ENCODE measurements at places on chromosomes 3 and 15. TPM values are rescaled to one million over a fixed set of nuclear protein-coding genes. Genes with fewer than 3 reads are reported as not detected.

The FAM43A gene
- total RNA-seq = 33.9 TPM

The MEGF11 gene
- not detected for total RNA-seq

The CCR9 gene
- total RNA-seq = not detected

The ADCY5 gene
- 1.9 TPM for total RNA-seq

The ECT2 gene
- total RNA-seq = 7.6 TPM

The FES gene
- total RNA-seq = 34.7 TPM

The PRR20G gene
- not detected for total RNA-seq

The BNC1 gene
- total RNA-seq = 0.94 TPM

The TEX55 gene
- total RNA-seq = not detected

The NANOGP8 gene
- 2.0 TPM for total RNA-seq

The RYR3 gene
- total RNA-seq = 0.34 TPM

The CD47 gene
- 158 TPM for total RNA-seq

The RETNLB gene
- not detected for total RNA-seq

The CCDC39 gene
- not detected for total RNA-seq

The CCK gene
- total RNA-seq = not detected

The SLC30A4 gene
- total RNA-seq = 12.9 TPM

The DGKG gene
- total RNA-seq = 14.5 TPM

The C3orf20 gene
- total RNA-seq = 0.29 TPM

The ZKSCAN7 gene
- total RNA-seq = 9.4 TPM

The AP4E1 gene
- 9.3 TPM for total RNA-seq

The SPTSSB gene
- total RNA-seq = not detected

The ZNF621 gene
- total RNA-seq = 22.2 TPM

The ECE2 gene
- not detected for total RNA-seq

The MAGEL2 gene
- total RNA-seq = 0.29 TPM

The COL6A5 gene
- not detected for total RNA-seq

The CADPS gene
- 9.5 TPM for total RNA-seq

The GPR15 gene
- total RNA-seq = not detected

The CPEB1 gene
- total RNA-seq = 4.9 TPM

The TNK2 gene
- 12.5 TPM for total RNA-seq

The SERPINI2 gene
- not detected for total RNA-seq

The FBXW12 gene
- total RNA-seq = not detected

The TM4SF18 gene
- 26.5 TPM for total RNA-seq

The C3orf62 gene
- 4.3 TPM for total RNA-seq

The TRIM71 gene
- 0.15 TPM for total RNA-seq

The CCDC13 gene
- 4.0 TPM for total RNA-seq

The SPINK8 gene
- total RNA-seq = not detected

The TBC1D23 gene
- 104 TPM for total RNA-seq

The EPM2AIP1 gene
- 37.2 TPM for total RNA-seq

The C15orf61 gene
- total RNA-seq = 8.5 TPM

The UPK1B gene
- not detected for total RNA-seq

The IGDCC3 gene
- 0.27 TPM for total RNA-seq

The SCAMP5 gene
- 10.5 TPM for total RNA-seq

The RAB6B gene
- total RNA-seq = 6.2 TPM

The REC114 gene
- not detected for total RNA-seq

The SPATA12 gene
- not detected for total RNA-seq

The MKRN3 gene
- total RNA-seq = 0.40 TPM

The SNUPN gene
- total RNA-seq = 31.8 TPM

All from thyroid gland (tissue), 4 donors.